EL (cell line): ENCODE measurements at places on chromosomes 2 and 18.

- no peak for DNase-seq
Observed at GRCh38 chr18:379681-380330, 112.0 kb upstream of the THOC1 start.

- DNase-seq: peak; percentile 43
Observed at GRCh38 chr2:55120634-55121359, 70.5 kb upstream of the RTN4 start.

GRCh38 chr2:44741507-44741906 is 200.0 kb upstream of the SIX3 start:
- DNase-seq: no peak

DNA sequence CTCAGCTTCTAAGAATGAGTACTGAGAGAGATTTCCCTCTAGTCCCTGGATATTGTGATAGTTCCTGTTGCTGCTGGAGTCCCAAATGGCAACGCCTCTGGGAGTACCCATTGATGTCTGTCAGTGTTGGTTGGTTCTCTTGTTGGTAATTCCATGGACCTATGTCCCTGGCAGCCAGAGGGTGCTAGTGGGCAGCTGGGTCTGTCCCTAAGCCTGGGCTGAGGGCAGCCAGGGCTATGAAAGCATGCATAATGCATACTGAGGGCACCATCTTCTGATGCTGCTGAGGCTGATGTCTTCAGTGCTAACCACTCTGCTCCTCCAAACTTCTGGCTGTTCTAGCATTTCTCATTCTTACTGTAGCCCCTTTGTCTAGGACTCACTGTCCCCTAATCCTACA is 35.9 kb downstream of the NABP1 start:
- DNase-seq: no peak

DNA sequence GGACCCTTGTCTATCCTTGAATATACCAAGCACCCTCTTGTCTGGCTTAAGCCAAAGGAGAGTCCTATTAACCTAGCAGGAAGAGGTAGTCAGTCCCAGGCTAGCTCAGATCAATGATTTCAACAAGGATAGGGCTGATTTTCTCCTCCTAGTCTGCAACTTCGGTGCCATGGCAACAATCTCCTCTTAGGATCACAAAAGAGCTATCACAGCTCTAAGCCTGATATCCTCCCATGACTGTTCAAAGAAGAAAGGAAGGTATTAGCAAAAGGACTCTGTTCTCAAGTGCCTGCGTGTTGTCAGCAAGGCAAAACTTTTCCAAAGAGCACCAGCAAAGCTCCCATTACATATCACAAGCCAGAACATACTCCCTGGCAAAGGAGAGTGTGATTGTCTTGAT is 58.7 kb upstream of the DDX18 start:
- no peak for DNase-seq

- DNase-seq: no peak
Observed at GRCh38 chr2:140117386-140117785, 1337.2 kb upstream of the NXPH2 start.

DNA sequence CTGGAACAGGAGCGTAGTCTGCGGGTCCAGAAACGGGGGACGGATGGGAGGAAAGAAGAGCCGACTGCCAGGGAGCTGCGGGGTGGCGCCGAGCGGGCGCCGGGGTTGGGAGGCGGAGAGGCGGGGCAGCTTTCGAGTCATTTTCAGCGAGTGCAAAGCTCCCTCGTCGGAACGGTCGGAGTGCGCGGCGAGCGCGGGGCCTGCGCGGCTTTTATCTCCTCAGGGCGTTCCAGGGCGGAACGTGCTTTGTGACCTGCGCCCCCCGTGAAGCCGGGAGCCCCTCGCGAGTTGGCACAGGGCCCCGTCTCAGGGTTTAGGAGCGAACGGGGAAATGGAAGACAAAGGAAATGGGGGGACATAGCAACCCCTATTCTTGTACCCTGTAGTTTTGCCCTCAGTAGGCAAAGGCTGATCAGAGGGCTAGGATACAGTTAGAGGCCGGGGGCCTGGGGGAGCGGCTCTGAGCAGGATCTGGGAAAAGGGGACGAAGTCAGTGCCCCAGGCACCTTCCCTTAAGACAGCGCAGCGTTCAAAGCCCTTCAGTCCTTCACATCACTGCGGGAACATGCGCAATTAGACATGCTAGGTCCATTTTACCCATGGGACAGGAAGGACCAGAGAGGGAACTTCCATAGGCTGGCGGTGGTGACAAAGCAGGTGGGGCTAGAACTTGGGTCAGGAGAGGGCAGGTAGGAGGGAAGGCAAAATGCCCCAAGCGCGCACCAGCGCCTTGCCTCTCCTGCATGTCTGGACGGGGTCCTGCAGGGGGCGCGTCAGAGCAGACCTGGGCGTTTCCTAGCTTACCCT is 60.1 kb upstream of the IL1RL1 start:
- peak; percentile 43 for DNase-seq

DNA sequence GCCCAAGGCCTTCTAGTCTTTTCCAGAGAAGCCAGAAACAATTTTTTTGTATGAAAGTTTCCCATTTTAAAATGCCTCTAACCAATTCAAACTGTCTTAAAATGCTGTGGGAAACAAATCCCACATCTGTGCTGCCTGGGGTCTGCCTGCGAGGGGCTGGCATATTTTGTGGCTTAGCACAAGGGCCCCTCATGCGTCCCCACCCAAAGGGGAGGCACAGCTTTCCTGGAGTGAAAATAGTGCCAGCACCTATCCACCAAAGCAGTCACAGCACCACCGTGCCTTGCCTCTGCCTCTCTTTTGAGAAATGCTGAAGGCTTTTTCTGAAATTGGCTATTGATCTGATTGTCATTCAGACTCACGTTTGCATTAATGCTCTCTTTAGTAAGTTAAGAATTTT is 22.2 kb upstream of the GNAL start:
- no peak for DNase-seq

DNA sequence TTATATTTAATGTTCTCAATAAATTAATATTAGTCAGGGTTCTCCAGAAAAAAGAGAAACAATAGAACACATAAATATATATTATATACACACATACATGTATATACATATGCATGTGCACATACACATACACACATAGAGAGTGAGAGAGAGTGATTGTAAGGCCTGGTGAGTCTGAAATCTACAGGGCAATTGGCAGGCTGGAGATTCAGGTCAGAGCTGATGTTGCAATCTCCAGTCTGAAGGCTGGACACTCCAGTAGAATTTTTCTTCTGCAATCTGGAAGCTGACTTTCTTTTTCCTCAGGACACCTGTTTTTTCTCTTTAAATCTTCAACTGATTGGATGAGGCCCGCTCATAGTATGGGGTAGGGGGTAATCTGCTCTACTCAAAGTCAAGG is 3.2 kb downstream of the TMEM182 start:
- DNase-seq: no peak
